ENCODE measurements at places on chromosomes 11 and 22. TPM values are rescaled to one million over a fixed set of nuclear protein-coding genes. Genes with fewer than 3 reads are reported as not detected.

GRCh38 chr11:44709966-44710365, 16.8 kb upstream of the TSPAN18 start:
- no peak for DNase-seq

DNA sequence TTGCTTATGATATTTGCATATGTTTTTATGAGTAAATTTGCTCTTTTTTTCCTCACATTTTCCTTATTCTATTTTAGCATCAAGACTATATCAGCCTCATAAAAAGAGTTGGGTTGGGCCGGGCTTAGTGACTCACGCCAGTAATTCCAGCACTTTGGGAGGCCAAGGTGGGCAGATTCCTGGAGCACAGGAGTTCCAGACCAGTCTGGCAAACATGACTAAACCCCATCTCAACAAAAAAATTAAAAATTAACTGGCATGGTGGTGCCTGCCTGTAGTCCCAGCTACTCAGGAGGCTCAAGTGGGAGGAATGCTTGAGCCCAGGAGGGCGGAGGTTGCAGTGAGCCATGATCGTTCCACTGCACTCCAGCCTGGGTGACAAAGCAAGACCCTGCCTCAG, 148.8 kb upstream of the ANO5 start:
- DNase-seq, result no peak

DDI1 gene
- total RNA-seq, result not detected

GRCh38 chr11:60842668-60843600, 1.0 kb downstream of the CCDC86 start:
- DNase-seq, result no peak

DNA sequence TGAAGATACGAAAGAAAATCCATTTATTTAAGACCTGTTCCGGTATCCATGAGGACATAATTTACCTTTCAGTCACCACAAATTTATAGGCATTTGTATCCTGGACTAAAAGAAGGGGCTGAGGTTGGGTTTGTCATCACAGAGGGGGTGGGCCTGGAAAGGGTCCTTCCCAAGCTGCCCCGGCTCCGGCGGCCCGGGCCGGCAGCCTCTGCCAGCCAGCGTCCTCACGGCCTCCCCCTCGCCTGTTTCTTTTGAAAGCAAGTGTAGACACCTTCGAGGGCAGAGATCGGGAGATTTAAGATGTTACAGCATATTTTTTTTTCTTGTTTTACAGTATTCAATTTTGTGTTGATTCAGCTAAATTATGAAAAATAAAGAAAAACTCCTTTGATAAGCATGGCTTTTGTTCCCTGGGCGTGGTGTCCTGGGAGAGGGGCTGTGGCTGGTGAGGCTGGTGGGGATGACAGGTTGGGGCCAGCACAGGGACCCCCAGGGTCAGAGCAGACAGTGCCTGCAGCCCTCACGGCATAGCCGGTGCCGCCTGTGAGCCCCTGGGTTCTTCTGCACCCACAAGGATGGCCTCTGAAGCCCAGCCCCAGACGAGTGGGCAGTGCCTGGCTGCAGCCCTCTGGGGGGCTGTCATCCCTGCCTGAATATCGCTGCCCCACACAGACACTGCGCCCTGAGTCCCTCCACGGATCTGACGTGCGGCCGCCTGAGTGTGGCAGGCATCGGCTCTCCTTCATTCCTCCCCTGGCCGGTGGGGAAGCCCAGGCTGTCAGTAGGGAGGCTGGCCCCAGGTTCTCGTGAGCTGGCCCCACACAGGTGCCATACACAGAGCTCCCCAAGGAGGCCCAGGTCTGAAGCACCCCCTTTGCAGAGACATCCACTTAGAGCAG, 1075.9 kb downstream of the BRD1 start:
- no peak for DNase-seq

- no peak for DNase-seq
These were observed 8.2 kb downstream of the SIRT3 start for GRCh38 chr11:227824-228379.

GRCh38 chr11:83819931-83820549, 533.9 kb upstream of the CCDC90B start:
- peak; percentile 12 for DNase-seq

GRCh38 chr22:19959587-19960490, 18.2 kb upstream of the TXNRD2 start:
- no peak for DNase-seq

GRCh38 chr11:66663741-66664296, 13.9 kb downstream of the RBM4B start:
- DNase-seq, result no peak

DNA sequence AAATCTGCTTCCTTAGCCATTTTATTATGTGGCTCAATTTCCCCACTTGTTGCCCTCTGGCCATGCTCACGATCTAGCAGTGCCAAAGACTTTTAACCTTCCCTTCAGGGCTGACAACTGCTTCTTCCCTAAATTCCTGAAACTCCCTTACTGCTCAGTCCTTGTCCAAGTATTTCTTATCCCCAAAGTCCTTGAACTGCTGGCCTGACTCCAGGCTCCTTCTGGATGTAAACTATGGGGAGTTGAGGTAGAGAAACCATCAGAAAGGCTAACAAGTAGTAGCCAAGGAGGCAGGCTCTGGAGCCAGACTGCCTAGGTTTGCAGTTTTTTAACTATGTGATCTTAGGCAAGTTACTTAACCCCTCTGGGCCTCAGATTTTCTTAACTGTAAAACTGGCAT, 258.7 kb upstream of the CCDC90B start:
- no peak for DNase-seq

DNA sequence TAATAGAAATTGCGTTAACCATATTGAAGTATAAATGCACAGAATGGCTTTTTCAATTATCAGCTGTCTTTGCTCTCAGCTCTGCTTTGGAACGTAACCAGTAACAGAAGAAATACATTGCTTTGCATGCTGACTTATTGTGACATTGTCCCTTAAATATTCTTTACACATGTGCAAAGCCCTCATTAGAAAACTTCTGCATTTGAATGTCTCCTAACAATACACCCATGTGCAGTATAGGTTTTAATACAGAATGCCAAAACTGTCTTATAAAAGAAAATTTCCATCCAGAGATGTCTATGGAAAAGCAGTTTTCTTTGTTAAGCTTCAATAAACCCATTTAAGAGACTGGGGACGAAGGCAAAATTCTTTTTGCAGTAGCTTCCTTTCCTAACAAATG, 560.3 kb upstream of the CHORDC1 start:
- no peak for DNase-seq

DNA sequence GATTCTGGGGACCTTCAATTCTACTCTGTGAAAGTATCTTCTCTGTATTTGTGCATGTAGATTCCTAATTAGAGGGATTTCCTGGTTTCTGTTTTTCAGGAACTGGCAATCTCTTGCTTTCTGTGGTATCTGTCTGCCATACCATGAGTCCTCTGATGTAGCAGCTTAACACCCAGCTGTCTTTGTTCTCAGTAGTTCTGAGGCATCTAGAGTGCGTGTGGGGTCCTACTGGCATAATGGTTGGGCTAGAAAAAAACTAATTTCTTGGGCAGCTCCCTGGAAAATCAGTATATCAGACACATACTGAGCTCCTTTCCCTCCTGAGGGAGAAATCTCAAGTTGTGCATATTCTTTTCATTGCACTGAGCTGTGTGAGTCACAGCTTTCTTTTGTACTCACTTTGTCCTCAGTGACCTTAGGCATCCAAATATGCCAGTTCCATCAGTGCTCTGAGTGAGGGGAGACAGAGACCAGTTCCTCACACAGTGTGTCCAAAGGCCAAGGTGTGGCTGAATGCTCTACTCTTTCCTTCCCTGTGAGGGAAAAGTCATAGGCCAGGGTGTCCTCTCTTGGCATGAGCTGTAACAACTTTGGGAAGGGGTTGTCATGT, 35.5 kb upstream of the SLC22A24 start:
- no peak for DNase-seq

GRCh38 chr11:40274017-40274416, 1185.4 kb downstream of the LRRC4C start:
- no peak for DNase-seq

SLC29A2 gene
- total RNA-seq, result 19.0 TPM

GRCh38 chr22:37340331-37341262, 58.3 kb downstream of the CYTH4 start:
- DNase-seq, result no peak

NXPE2 gene
- not detected for total RNA-seq

DNA sequence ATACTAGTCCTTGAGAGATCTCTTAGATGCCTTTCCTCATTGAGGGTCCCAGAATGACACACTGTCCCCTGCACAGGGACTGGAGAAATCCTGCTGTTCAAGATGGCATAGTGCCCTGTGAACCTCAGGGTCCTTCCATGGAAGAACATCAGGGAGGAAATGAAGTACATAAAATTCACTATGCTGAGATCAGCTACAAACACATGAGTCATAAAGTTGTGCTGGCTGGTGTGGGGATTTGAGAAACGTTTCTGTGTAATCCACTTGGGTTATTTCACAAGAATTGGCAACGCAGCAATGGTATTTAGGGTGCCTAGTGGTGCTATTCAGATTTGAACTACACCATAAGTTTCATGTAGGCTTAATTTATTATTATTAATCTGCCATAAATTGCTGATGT, 174.4 kb downstream of the MAML2 start:
- peak; percentile 35 for DNase-seq

VWA5A gene
- 60.2 TPM for total RNA-seq

DNA sequence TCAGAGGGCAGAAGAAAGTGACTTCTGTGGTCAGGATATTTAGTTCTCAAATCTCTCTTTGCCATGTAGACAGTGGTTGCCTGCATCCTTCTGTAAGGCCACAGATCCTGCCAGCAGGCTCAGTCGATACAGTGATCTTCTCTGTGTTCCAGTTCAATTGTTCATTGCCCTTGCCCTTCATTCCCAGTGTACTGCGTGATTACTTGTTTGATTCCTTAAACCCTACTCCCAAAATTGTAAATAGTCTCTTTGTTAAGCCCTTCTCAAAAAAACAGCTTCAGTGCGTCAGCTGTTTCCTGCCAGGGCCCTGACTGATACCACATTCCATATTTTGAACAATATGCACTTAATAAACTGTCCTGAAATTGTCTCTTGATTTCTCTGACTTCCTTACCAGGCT, 9.3 kb upstream of the TYR start:
- no peak for DNase-seq

DNA sequence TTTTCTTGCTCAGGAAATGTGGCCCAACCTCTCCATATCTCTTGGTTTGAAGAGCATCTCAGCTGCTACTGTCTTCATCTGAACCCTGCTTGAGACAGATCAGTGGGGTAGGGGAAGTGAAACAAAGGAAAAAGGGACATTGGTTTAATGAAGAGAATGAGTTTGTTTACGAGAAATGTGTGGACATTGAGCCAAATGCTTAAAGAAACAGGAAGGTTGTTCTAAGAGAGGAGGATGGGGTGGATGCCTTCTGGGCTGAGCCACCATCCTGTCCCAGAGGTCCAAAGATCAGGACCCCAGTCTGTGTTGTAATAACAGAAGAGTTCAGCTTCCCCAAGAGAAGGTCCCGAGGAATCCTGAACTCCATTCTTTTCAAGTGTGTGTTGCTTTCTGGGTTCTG, 369.7 kb downstream of the INSC start:
- no peak for DNase-seq

TMEM151A gene
- 61.6 TPM for total RNA-seq

NEFH gene
- total RNA-seq, result 0.86 TPM

DNA sequence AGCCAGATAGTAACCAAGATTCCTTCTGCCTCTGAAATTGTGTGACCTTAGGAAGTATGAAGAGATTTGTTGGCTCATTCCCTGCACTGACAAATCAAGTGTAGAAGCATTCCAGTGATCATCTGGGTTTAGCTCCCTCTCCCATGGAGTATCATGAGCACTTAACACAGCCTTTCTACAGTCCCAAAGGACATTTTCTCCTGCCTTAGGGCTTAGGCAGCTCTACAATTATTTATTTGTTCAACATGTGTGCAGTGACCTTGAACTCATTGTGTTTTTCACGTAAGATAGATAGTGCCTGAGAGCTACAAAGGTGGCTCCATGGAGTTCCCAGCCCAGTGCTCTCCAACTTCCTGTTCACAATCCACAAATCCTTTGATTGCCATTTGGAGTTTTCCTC, 94.8 kb upstream of the FAT3 start:
- DNase-seq, result no peak

SLC5A1 gene
- 134 TPM for total RNA-seq

- no peak for DNase-seq
These were observed 1.1 kb upstream of the VSIG2 start for GRCh38 chr11:124753205-124753604.

- DNase-seq, result no peak
These were observed 14.0 kb upstream of the MCHR1 start for GRCh38 chr22:40665312-40665711.

- no peak for DNase-seq
These were observed 171.0 kb downstream of the NELL1 start for GRCh38 chr11:20840341-20840740.

DNA sequence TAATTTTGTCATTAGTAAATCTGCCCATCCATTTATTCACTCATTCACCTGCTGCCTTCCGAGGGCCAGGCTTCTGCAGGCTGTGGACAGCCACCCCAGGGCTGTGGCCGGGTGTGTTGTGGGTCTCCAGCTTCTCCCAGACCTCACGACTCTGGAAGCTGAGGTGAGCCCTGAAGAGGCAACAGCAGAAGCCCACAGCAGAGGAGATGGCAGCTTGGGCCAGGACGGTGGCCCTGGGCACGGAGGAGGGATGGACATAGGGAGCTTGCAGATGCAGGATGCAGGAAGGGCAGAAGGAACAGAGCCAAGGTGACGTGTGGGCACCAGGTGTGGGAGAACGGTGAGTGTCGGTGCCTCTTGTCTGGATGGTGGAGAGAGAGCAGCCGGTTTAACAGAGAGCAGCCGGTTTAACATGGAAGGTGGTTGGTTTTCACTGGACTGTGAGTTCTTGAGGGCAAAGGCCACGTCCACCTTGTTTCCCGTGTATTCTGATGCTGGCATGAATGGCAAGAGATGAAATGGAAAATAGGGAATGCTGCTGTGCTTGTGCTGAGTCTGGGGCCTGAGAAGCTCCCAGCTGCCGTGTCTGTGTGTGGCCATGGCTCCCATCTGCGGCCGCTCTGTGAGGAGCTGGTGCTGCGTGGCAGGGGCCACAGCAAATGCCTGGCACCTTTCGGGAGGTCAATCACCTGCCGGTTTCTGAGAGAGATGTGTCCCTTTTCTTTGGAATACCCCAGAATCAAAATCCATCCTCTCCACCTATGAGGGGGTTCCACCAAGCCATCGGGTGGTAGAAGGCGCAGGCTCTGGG, 669.9 kb downstream of the BRD1 start:
- DNase-seq, result no peak

DNA sequence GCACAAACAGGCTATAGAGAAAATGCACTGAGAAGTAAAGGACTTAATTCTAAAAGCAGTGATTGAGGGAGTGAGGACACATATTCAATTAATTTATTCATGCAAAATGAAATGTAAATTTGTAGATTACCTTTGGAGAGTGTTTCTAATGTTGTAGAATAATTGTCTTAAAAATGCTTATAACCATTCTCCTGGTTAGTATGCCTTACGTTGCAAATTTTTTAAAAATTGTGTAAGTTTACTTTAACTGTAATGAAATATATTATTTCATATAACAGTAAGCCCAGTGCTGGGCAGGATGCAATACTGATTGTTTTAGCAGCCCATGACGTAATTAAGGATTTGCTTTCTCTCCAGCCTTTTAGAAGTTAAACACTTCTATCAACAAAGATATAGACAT, 26.6 kb downstream of the OR52E1 start:
- no peak for DNase-seq

- DNase-seq, result no peak
These were observed 39.0 kb downstream of the TBX1 start for GRCh38 chr22:19799322-19800190.

MYEOV gene
- total RNA-seq, result 0.72 TPM

Measured in mucosa of gallbladder (tissue), 1 donor.